ENCODE measurements at places on chromosomes 2 and 18. TPM values are rescaled to one million over a fixed set of nuclear protein-coding genes. Genes with fewer than 3 reads are reported as not detected.

The IL36G gene
- total RNA-seq = not detected

The DOCK10 gene
- total RNA-seq = 184 TPM

The NOL4 gene
- not detected for total RNA-seq

The ACVR2A gene
- total RNA-seq = 14.6 TPM

The FSIP2 gene
- total RNA-seq = 0.96 TPM

The UGT1A3 gene
- total RNA-seq = not detected

The MSGN1 gene
- not detected for total RNA-seq

The KIAA2012 gene
- not detected for total RNA-seq

The MAP3K19 gene
- total RNA-seq = not detected

The KIF5C gene
- 7.3 TPM for total RNA-seq

- no peak overlapping the region for H3K27ac ChIP-seq
- H3K4me3 ChIP-seq = no peak overlapping the region
- H3K4me1 ChIP-seq = no peaks in the 10 kb centered on the region
- peaks cover 18% of the 10 kb centered on the region for H3K27me3 ChIP-seq
- no peak for DNase-seq
Observed at GRCh38 chr2:11534071-11534745, 363 bp downstream of the GREB1 start.

GRCh38 chr18:57898506-57899124 lies 95.5 kb upstream of the ATP8B1 start:
- H3K27me3 ChIP-seq = no peaks in the 10 kb centered on the region
- H3K4me1 ChIP-seq = no peaks in the 10 kb centered on the region
- no peak for DNase-seq
- no peak overlapping the region for H3K4me3 ChIP-seq
- no peaks in the 10 kb centered on the region for H3K36me3 ChIP-seq
- no peak overlapping the region for H3K27ac ChIP-seq

- no peak overlapping the region for H3K27ac ChIP-seq
- no peaks in the 10 kb centered on the region for H3K27me3 ChIP-seq
- no peak overlapping the region for H3K4me3 ChIP-seq
- peaks cover 8% of the 10 kb centered on the region for H3K4me1 ChIP-seq
- no peak for DNase-seq
Observed at GRCh38 chr18:13175266-13175665, 43.3 kb upstream of the LDLRAD4 start.

DNA sequence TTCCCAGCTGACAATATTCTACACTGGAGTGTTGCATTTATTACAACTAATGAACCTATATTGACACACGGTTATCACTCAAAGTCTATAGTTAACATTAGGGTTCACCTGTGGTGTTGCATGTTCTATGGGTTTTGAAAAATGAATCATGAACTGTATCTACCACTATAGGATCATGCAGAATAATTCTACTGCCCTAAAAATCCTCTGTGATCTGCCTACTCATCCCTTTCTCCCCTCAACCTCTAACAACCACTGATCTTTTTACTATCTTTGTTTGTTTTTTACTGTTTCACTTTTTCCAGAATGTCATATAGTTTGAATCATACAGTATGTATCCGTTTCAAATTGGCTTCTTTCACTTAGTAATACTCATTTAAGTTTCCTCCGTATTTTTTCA lies 47.6 kb upstream of the TCF7L1 start:
- no peaks in the 10 kb centered on the region for H3K27me3 ChIP-seq
- no peaks in the 10 kb centered on the region for H3K4me1 ChIP-seq
- no peak overlapping the region for H3K27ac ChIP-seq
- no peak for DNase-seq
- H3K36me3 ChIP-seq = no peaks in the 10 kb centered on the region
- H3K4me3 ChIP-seq = no peak overlapping the region

DNA sequence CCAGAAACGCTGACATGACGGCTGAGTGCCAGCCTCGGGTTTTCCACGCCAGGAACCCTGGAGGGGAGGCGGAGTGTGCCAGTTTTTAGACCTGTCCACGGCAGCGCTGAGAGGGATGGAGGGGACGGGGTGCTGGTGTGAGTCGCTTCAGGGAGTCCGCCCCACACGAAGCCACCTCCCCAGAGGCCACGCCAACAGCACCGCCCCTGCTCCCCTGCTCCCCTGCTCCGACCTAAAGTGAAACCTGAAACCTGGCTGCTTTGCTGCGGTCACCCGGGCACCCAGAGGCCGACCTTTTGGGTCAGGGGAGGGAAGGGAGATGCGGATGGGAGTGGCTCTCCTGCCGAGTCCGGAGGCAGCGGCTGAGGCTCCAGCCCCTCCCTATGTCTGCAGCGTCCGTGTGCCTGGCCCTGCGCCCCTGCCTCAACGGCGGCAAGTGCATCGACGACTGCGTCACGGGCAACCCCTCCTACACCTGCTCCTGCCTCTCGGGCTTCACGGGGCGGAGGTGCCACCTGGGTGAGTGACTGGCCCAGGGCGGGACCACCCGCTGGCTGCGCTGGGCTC lies 38.1 kb downstream of the SNED1 start:
- no peaks in the 10 kb centered on the region for H3K27me3 ChIP-seq
- H3K4me1 ChIP-seq = peaks cover 37% of the 10 kb centered on the region
- peak overlapping the region; percentile 53 for H3K27ac ChIP-seq
- H3K4me3 ChIP-seq = peak overlapping the region; percentile 67
- peak; percentile 77 for DNase-seq

DNA sequence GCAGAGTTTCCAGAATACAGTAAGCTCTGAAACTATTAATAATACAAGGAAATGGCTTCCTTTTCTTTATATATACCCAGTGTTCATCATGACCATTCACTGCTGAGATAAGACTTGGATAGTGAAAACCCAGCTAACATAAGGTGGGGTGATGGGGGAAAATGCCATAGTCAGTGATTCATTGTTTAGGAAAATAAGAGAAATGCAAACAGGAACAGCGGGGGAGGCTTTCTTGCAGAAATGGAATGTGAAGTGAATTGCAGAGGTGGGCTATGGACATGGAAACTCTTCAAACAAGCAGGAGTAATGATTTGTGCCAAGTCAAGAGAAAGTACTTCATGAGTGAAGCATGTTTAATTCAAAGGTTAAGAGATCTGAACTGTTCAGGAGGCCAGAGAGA lies 519.4 kb downstream of the TDRD15 start:
- H3K4me1 ChIP-seq = no peaks in the 10 kb centered on the region
- H3K36me3 ChIP-seq = no peaks in the 10 kb centered on the region
- H3K4me3 ChIP-seq = no peak overlapping the region
- no peaks in the 10 kb centered on the region for H3K27me3 ChIP-seq
- DNase-seq = no peak

GRCh38 chr2:217843324-217843723 lies 159.5 kb downstream of the TNS1 start:
- no peak overlapping the region for H3K27ac ChIP-seq
- H3K4me3 ChIP-seq = no peak overlapping the region
- H3K4me1 ChIP-seq = no peaks in the 10 kb centered on the region
- H3K36me3 ChIP-seq = no peaks in the 10 kb centered on the region

DNA sequence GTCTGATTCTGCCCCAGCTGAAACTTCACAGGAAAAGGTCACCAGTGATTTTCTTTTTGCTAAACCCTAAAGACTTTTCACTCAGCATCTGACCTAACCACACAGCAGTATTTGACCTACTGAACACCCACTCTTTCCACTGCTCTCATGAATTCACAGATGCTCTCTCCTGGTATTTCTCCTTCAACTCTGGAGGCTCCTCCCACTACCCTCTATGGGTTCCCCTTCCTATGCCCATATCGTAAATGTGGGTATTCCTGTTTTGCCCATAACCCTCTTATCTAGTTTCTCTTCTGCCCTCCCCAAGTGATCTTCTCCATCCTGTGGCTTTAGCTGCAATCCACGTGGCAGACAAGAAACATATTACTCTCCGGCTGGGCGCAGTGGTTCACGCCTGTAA lies 7.6 kb downstream of the PLEKHM3 start:
- no peak overlapping the region for H3K4me3 ChIP-seq
- H3K4me1 ChIP-seq = peaks cover 3% of the 10 kb centered on the region
- H3K27ac ChIP-seq = no peak overlapping the region
- no peak for DNase-seq
- H3K36me3 ChIP-seq = no peaks in the 10 kb centered on the region

- no peaks in the 10 kb centered on the region for H3K27me3 ChIP-seq
- H3K36me3 ChIP-seq = peaks cover 4% of the 10 kb centered on the region
- no peak overlapping the region for H3K4me3 ChIP-seq
Observed at GRCh38 chr18:45962866-45963265, 4.3 kb downstream of the EPG5 start.

GRCh38 chr2:227183657-227184367 lies 19.4 kb downstream of the COL4A3 start:
- H3K4me3 ChIP-seq = no peak overlapping the region
- no peaks in the 10 kb centered on the region for H3K36me3 ChIP-seq
- no peaks in the 10 kb centered on the region for H3K4me1 ChIP-seq

All from CD4-positive, alpha-beta T cell (primary cell).